ENCODE measurements at places on chromosomes 13 and 19. TPM values are rescaled to one million over a fixed set of nuclear protein-coding genes. Genes with fewer than 3 reads are reported as not detected.
A peak's percentile ranks its signal among the peaks of the same experiment; 100 is the strongest.

The WDR87 gene
- not detected for total RNA-seq

The ABHD13 gene
- total RNA-seq = 10.6 TPM

The TMEM272 gene
- not detected for total RNA-seq

The NPAS1 gene
- total RNA-seq = 0.56 TPM

The CRLF1 gene
- 0.18 TPM for total RNA-seq

The SCAF1 gene
- 3.1 TPM for total RNA-seq

The ZNF681 gene
- 0.83 TPM for total RNA-seq

The EGLN2 gene
- total RNA-seq = 54.1 TPM

The PALM3 gene
- total RNA-seq = under 0.01 TPM

DNA sequence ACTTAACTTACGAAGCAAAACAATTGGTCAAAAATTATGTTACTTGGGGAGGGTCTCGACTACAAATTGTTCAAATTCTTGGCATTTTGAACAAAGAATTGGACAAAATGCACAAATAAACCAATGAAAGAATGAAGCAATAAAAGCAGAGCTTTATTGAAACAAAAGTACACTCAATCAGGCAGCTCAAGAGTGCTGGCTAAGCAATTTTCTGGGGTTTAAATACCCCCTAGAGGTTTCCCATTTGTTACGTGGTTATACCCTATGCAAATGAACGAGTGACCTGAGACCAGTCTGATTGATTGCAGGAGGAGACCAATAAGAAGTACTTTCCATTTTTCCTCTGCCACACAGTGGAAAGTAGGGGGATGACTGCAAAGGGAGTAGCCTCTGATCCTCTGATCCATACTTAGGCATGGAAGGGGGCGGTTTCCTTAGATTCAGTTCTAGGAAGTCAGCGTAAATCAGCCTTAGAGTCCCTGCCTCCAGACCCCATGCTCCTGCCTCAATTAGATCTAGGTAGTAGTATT, 228.6 kb downstream of the EFNB2 start:
- no peaks in the 10 kb centered on the region for H3K27me3 ChIP-seq
- no peak for DNase-seq

GRCh38 chr19:41166944-41167804, 25.8 kb upstream of the CYP2S1 start:
- DNase-seq = no peak
- H3K27me3 ChIP-seq = peaks cover 3% of the 10 kb centered on the region
- no peak overlapping the region for H3K27ac ChIP-seq
- H3K4me3 ChIP-seq = no peak overlapping the region
- H3K4me1 ChIP-seq = no peaks in the 10 kb centered on the region

DNA sequence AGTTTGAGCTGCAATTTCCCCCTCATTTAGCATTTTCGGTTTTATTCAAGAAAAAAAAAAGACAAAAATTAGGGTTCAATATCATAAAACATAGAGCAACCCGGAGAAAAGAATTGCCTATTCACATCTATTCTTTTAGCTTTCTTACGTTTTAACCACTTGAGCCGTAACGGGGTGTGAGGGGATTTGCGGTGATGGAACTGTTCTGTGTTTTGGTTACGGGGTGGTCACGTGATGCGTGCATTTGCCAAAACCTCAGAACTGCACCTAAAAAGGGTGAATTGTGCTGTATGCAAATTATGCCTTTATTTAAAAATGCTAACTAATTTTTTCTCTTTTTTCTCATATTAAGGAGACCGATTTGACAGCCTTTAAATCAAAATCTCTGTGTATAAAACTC, 22.1 kb downstream of the CLEC11A start:
- no peak for DNase-seq
- no peaks in the 10 kb centered on the region for H3K4me1 ChIP-seq
- H3K27ac ChIP-seq = no peak overlapping the region
- H3K27me3 ChIP-seq = peaks cover 7% of the 10 kb centered on the region
- no peaks in the 10 kb centered on the region for H3K36me3 ChIP-seq

DNA sequence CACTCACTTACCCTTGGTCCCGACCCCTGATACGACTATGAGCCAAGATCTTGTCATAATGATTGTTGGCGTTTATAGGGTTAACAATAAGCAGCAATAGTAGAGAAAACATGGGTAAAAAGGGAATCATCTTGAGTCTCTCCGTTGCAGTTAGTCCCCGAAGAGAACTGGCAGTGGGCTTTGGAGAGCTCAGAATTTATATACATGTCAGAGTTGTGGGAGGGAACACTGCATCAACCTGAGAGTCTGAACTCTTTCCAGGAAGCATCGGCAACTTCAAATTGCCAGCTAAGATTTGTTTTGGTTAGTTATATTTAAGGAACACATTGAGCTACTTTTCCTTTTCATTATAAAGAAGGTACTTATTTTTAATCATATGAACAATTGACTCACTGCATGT, at the start of gene POSTN:
POSTN (minus strand) TSS at position 172 of the 400 bp plus-strand sequence; CDS start at position 130, 42 bp downstream.
- no peak within 1 kb of the TSS for H3K27ac ChIP-seq
- peaks cover 5% of the 10 kb centered on the region for H3K4me1 ChIP-seq
- peak; percentile 49 for DNase-seq
- H3K36me3 ChIP-seq = no peaks in the 10 kb centered on the region
- no peaks in the 10 kb centered on the region for H3K27me3 ChIP-seq

GRCh38 chr19:29548483-29549085, 22.8 kb downstream of the VSTM2B start:
- H3K27ac ChIP-seq = no peak overlapping the region
- no peak for DNase-seq
- no peak overlapping the region for H3K4me3 ChIP-seq
- no peaks in the 10 kb centered on the region for H3K36me3 ChIP-seq
- no peaks in the 10 kb centered on the region for H3K27me3 ChIP-seq

DNA sequence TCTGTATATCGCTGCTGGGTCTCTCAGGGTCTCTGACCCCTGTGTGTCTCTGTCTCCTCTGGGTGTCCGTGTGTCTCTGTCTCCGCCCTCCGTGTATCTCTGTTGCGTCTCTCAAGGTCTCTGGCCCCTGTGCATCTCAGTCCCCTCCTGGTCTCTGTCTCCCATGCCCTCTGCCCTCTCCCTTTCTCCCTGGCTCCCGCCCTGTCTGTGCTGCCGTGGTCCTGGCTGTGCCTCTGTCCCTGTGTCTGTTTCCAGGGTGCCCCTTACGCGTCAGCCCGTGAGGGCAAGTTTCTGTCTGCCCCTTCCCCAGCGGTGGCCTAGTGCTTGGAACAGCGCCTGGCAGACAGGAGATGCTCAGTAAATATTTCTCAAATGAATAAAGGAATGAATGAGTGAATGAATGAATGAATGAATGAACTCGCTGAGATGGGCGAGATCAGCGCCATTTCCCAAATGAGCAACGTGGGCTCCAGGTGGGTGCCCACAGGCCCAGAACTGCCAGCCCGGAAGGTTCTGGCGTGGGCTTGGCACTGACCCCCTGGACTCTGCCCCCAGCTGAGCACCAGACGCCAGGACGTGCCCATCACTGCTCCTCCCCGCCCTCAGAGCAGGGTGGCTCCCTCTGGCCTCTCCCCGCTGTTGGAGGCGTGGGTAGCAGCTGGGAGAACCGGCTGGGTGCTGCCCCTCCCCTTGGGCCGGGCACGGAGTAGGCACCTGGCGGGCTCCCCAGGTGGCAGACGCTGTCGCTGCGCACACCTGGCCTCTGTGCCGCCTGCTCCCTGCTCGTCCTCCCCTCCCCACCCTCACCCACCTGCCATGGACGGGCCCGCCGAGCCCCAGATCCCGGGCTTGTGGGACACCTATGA, at the start of gene SULT2B1:
SULT2B1 (plus strand) TSS at position 736 of the 866 bp plus-strand sequence; CDS start at position 817, 81 bp downstream.
- no peak for DNase-seq
- no peaks in the 10 kb centered on the region for H3K36me3 ChIP-seq
- peaks cover 5% of the 10 kb centered on the region for H3K27me3 ChIP-seq
- H3K4me1 ChIP-seq = peaks cover 8% of the 10 kb centered on the region

- no peak for DNase-seq
- no peaks in the 10 kb centered on the region for H3K4me1 ChIP-seq
- no peaks in the 10 kb centered on the region for H3K36me3 ChIP-seq
Measured at GRCh38 chr13:86269511-86269910, 470.3 kb upstream of the SLITRK6 start.

DNA sequence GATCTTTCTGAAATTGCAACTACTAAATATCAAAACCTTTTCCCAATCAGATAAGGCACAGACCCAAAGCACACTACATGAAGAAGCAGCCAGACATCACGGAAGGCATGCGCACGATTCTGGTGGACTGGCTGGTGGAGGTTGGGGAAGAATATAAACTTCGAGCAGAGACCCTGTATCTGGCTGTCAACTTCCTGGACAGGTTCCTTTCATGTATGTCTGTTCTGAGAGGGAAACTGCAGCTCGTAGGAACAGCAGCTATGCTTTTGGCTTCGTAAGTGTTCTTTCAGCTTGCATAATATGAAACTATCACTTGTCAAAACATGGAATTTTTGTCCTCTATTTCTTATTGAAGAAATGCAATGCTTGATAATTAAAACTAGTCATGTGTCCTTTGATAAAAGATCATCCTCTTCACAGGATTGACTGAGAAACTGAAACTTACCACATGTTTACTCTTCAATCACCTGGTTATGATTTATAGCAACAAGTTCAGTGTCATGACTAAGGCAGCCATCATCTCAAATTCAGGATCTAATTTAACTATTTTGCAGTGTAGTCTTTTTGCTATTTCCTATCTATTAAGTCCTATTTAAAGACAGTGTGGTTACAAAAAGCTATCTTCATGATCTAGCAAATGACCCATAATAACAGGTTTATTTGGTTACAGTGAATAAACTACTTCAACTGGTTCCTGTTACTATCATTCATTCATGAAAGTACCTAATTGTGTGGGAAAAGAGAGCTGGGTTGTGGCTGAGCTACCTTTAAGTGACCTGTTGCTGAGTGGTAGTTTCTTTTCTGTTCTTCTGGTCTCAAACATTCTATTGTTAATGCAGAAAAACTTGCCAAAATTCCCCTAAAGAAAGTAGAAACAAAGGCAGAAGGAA, 6.5 kb downstream of the CCNA1 start:
- peaks cover 9% of the 10 kb centered on the region for H3K27me3 ChIP-seq
- no peak for DNase-seq
- H3K27ac ChIP-seq = no peak overlapping the region
- no peaks in the 10 kb centered on the region for H3K4me1 ChIP-seq
- no peaks in the 10 kb centered on the region for H3K36me3 ChIP-seq
- no peak overlapping the region for H3K4me3 ChIP-seq

DNA sequence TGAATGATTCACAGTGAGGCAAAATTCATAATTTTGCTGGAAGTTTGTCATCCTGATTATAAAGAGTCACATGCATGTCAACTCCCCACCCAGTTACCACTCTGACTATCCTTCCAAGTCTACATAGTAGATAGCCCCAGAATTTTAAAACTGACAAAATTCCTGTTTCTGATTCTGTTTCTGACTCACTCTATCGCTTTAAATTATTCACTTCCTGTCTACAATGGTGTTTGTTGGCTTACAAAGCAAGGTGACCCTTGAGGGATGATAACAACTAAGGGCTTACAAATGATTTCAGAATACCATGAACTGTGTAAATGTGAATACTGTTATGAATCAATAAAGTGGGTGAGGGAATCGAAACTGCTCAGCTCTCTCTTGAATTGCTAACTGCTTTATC, 98.7 kb upstream of the KL start:
- DNase-seq = peak; percentile 32
- no peak overlapping the region for H3K27ac ChIP-seq
- H3K27me3 ChIP-seq = no peaks in the 10 kb centered on the region
- H3K36me3 ChIP-seq = no peaks in the 10 kb centered on the region

DNA sequence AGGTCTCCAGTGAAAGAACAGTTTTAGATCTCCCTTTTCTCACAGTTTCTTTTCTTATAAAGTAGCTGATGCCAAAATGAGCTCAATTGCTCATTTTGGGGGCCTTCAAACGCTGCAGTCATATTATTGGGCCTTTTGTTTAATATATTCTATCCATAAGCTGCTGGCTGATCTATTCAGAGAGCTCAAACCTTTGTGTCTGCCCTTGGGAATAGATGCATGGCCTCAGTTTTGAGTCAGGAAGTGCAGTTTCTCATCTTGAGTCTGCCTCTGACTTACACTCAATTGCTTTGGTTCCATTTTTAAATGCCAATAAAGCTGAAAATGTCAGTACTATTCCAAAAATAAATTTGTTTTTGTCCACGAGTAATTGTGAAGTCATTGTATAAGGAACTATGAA, 468.9 kb downstream of the KLF12 start:
- H3K27me3 ChIP-seq = no peaks in the 10 kb centered on the region
- no peak overlapping the region for H3K4me3 ChIP-seq
- H3K27ac ChIP-seq = no peak overlapping the region
- no peak for DNase-seq

- peaks cover 50% of the 10 kb centered on the region for H3K27me3 ChIP-seq
- no peak overlapping the region for H3K27ac ChIP-seq
- H3K36me3 ChIP-seq = 0 out of 2 replicates have a peak, but pooled peaks cover 2% of the 10 kb centered on the region
- peaks cover 2% of the 10 kb centered on the region for H3K4me1 ChIP-seq
Measured at GRCh38 chr19:11479090-11479897, 1.6 kb downstream of the ELAVL3 start.

- peaks cover 18% of the 10 kb centered on the region for H3K36me3 ChIP-seq
- H3K27me3 ChIP-seq = no peaks in the 10 kb centered on the region
- no peak for DNase-seq
- H3K27ac ChIP-seq = no peak overlapping the region
- H3K4me1 ChIP-seq = peaks cover 3% of the 10 kb centered on the region
- no peak overlapping the region for H3K4me3 ChIP-seq
Measured at GRCh38 chr19:7994114-7994513, 11.3 kb downstream of the ELAVL1 start.

- no peak overlapping the region for H3K27ac ChIP-seq
- H3K36me3 ChIP-seq = no peaks in the 10 kb centered on the region
- H3K27me3 ChIP-seq = no peaks in the 10 kb centered on the region
- no peak for DNase-seq
- no peaks in the 10 kb centered on the region for H3K4me1 ChIP-seq
Measured at GRCh38 chr13:32811297-32811800, 204.9 kb upstream of the KL start.

DNA sequence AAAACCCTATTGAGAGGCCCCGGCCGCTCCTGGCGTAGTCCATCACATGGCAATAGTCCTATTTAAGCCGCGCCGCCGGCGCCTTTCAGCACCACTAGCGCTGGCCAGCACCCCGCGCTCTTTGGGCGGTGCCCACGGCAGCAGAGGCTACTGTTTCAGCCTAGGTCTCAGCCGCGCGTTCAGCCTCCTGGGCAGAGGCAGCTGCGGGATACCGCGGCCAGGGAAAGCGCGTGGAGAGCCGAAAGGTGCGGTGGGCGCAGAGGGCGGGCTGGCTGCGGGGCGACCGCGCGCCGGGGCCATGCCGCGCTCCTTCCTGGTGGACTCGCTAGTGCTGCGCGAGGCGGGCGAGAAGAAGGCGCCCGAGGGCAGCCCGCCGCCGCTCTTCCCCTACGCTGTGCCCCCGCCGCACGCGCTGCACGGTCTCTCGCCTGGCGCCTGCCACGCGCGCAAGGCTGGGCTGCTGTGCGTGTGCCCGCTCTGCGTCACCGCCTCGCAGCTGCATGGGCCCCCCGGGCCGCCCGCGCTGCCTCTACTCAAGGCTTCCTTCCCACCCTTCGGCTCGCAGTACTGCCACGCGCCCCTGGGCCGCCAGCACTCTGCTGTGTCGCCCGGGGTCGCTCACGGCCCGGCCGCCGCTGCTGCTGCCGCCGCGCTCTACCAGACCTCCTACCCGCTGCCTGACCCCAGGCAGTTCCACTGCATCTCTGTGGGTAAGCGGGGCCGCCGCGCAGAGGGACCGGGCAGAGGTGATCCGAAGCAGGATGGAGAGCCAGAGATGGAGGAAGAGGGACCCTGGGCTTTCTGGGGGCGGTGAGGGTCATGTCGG, at the start of gene GSX1:
GSX1 (plus strand) TSS at position 91 of the 826 bp plus-strand sequence; CDS start at position 299, 208 bp downstream.
- no peaks in the 10 kb centered on the region for H3K36me3 ChIP-seq
- no peak within 1 kb of the TSS for H3K4me3 ChIP-seq
- H3K4me1 ChIP-seq = no peaks in the 10 kb centered on the region
- H3K27me3 ChIP-seq = peaks cover 89% of the 10 kb centered on the region
